Nucleus accumbens (tissue), 56 donors: ENCODE measurements at places on chromosomes 6 and 20.

GRCh38 chr6:88629838-88630494 is 333.5 kb downstream of the RNGTT start:
- no peak for DNase-seq

DNA sequence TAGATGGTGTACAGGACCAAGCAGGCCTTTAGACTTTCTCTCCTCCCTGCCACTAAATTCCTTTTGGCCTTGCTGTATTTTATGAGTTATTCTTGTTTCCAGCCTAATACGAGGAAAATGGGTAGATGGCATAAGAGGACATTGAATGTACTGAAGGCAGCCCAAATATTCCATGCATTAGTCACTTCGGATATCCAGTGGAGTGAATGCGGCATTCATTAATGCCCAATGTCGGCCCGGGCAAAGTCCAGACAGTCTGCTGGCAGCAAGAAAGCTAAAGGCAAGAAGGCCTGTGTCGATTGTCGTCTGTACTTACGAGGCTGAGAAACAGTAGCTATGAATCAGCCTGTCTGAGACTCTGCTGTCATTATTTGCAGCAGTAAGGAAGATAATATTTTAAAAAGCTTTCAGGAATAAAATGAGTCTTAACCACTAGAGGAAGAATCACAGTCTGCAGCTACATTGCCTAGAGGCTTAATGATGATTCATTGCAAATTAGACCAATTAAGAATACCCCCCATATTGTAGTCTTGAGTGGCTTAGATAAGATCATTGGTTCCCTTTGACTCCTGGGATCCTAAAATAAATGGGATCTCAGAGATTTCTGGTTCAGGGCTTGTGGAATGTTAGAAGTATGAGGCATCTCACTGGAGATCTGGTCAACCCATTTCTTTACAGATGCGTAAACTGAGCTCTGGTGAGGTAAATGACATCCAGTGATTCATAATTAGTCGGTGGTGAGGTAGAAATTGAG is 534.1 kb upstream of the JAG1 start:
- DNase-seq, result no peak

- DNase-seq, result no peak
These were observed 38.0 kb upstream of the VGLL2 start for GRCh38 chr6:117227245-117227962.

DNA sequence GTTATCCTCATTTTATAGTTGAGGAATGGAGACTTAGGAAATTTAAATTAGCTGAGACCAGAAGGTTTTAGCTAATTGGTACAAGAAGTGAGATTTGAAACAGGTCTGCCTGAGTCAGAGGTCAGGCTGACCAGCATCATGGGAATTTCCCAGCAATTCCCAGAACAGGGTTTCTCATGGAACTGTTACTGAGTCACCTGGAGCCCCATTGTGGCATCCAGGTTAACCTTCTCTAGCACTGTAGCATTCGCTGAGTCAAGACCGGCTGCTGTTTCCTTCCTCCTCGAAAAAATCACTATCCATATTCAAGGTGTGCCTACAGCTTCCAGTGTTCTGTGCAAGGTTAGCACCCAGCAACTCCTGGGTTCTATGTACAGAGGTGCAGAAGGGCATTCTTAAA is 238.0 kb upstream of the MAN1A1 start:
- no peak for DNase-seq

- no peak for DNase-seq
These were observed 479.1 kb upstream of the GJE1 start for GRCh38 chr6:141653590-141653989.

DNA sequence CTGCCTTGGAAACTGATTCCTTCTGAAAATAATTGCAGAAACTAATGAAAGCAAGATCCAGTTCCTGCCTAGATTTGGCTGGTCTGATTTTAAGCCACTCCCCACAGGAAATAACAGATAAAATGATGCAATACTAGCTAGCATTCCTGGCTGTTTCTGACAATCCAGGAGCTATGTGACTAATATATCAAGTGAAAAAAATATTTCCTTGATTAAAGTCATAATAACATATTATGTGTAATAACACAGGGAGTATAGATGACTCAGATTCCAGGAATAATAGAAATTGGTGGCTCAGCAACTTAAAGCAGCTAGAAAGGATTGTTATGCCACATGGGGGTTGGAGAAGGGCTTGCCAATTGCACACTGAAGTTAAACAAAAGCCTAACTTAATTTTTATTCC is 182.7 kb upstream of the SALL4 start:
- no peak for DNase-seq

- DNase-seq, result no peak
These were observed 421.4 kb upstream of the NRSN1 start for GRCh38 chr6:23704479-23705052.

DNA sequence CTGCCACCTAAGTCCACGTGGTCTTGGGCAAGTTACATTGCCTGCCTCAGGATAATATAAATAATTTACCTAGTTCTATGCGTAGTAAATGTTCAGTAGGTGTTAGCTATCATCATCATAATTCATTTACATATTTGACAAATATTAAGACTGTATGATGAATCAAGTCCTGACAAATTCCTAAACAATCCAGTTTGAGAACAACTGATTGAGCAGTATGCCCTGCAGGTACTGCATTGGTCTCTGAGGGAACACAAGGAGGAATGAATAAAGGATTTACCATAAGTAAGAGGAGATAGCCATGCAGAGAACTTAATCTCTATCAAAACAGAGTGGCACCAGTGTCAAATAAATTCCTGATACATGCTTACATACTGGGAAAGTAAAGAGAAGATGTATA is 70.4 kb downstream of the SAMD5 start:
- no peak for DNase-seq

DNA sequence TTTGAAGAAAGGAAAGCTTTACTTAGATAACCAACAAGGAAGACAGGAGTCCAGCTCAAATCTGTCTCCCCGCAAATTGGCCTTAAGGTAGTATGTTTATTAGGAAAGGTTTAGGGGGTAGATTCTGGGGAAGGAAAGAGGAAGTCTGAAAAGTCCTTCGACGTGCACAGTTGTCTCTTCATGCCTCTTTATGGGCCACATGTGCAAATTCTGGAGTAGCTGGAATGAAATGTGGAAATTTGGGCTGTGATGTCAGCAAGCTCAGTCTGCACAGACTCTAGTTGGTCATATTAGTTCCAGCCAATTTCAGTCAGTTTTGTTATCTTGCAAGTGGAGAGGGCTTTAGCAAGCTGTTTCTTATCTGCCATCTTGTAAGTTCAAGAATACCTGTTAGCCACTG is 50.1 kb downstream of the NUP153 start:
- no peak for DNase-seq

- DNase-seq, result no peak
These were observed 55.3 kb upstream of the DDR1 start for GRCh38 chr6:30829033-30829432.

DNA sequence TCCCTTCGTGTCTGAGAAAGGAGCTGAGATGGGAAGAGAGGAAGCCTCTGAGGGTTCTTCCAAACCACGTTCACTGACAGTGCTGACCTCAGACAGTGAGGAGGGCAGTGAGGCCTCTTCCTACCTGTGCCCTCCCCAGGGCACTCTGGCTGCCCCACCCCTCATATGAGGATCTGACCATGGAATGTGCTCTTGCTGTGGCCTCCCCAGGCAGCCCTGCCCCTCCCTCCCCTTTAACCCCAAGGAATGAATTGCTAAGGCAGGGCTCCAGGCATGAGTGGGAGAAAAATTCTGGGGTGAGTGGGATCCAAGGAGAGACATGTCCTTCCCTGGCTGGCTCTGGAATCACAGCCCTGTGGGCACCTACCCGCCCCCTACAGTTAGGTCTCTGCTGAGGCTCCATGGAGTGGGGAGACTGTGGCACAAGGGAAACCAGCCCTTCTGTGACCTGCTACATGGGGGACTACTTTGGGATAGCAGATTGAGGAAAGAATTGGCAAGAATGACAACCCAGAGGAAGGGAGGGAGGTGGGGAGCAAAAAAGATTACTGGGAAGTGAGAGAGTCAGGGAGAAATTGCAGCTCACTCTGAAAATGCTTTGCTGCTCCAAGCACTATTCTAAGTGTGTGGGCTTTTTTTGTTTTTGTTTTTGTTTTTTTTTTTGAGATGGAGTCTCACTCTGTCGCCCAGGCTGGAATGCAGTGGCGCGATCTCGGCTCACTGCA is 29.4 kb downstream of the TNXB start:
- DNase-seq, result no peak

DNA sequence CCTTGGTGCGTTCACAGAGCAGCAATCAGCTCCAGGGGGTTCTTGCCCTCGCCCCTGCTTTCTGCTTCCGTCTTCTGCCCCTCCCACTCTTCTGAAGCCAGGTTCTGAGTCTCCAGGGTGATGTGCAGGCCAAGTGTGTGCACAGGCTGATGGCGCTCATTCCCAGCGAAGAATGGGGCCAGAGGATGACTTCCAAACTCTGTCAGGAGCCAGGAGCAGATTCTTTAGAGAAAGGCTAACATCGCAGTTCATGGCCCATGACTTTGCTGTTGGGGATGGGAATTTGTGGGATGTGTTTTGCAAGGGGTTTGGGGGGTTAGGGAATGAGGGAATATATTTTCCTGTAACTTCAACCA is 56.1 kb upstream of the CCN6 start:
- DNase-seq, result no peak

- DNase-seq, result peak; percentile 48
These were observed 15.0 kb downstream of the ZNF217 start for GRCh38 chr20:53578492-53579222.

DNA sequence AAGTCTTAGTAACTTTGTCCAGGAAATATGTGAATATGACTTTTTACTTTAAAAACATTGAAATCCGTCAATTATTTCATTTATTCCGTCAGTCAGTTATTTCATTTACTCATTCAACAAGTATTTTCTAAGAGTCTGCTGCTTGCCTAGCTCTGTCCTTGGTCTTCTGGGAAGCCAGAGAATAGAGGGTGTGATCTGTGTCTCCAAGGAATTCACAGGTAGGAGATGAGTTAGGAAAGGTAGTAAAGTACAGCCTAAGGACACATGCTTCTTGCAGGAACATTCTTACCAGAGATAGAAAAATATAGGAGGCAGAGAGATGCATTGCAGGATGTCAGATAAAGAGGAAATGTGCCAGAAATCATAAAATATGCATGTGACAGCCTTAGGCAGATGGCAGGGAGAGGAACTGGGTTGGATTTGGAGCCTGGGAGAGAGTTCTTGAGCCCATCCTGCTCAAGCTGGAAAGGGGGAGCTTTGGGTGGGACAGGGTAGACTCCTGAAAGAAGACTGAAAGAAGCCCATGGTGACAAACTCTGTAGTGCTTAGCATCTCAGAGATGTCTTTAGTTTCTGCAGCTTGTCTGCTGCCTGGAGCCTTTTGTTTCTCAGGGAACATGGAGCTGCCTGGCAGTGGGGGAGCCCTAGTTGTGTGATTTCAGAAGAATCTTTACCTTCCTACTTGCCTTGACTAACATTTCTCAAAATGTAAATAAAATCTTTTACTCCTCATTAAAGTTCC is 3.5 kb downstream of the SH3BGRL2 start:
- no peak for DNase-seq

DNA sequence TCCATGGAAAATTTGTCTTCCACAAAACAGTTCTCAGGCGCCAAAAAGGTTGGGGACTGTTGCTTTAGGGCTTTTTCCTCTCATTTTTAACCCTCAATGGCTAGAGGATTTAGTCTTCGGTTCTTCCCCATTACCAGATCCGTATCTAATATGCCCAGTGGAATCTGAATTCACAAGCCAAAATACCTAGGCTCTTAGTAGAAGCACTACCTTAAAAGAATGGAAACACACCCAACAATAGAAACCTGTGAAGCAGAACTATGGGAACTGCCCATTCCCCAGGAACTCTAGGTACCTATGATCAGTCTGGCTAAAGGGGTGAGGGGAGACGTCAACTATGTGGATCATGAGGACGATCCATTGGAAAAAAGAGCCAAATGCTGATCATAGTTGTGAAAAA is 3.1 kb downstream of the TREML4 start:
- DNase-seq, result no peak

DNA sequence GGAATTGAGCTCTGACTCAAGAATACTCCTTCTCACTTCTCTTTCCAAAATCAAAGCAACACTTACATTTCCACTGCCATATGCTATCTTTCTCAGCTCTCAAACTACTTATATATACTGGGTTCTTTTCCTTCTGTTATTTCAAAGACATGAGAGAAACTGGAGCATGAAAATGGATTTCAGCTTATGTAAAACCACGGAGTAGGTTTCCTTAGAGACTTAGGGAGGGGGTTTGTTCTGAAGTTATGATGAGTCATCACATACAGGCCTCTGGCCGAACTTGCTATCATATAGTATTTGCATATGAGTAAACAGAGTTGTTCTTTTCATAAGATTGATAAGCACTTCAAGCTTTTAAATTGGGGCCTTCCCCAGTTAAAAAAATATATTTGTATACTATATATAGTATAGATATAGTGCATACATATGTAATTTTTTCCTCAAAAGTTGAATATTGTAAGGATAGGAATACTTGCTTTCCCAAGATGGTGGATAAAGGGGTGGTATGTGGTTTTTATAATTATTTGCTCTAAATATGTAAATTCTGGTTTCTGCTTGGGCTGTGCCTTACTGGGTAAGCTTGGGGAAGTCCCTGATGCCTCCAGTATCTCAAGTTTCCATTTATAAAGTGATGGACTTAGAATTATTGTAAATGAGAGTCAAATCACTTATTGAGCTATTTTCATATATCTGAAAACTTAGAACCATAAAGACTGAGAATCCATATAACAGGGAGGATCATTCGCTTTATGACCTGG is 273.9 kb downstream of the RFPL4B start:
- no peak for DNase-seq

- DNase-seq, result no peak
These were observed 528.6 kb downstream of the PRKN start for GRCh38 chr6:162198925-162199324.

DNA sequence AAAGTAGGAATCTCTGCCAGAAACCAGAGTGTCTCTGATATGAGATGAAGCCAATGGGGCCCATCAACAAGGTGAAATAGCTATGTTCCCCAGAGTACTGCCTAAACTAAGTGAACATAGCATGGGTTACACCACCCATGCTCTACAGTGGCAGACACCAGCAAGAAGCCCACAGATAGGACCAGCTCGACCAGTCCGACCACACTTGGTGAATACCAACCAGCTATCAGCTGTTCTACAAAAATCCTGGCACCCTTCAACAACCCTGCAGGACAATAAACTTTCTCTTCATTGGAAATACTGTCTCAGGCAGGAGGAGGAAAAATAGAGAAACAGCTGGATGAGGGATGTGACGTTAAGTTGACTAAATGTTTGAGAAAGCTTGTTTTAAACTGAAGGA is 311.4 kb downstream of the EPM2A start:
- no peak for DNase-seq

GRCh38 chr6:134948691-134949090 is 1.2 kb downstream of the ALDH8A1 start:
- DNase-seq, result no peak

GRCh38 chr6:41678511-41679084 is 40.3 kb downstream of the MDFI start:
- no peak for DNase-seq

GRCh38 chr6:125944434-125944816 is 12.1 kb upstream of the HINT3 start:
- no peak for DNase-seq

DNA sequence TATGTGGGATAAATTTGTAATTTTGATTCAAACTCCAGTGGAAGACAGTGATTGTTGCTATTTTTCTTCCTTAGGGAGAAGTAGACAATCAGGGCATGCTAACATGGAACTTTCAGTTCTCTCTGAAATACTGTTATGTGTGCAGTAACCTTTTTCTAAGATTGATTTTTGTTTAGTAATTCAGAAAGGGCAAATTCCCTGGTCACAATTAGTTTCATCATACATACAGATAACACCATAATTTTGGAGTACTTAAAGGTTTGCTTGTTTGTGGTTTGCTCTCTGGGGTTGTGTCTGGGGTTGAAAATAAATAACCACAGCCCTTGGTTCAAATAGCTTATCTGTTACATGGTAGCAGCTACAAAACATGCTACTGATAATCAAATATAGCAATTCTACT is 34.4 kb downstream of the ADGRG6 start:
- DNase-seq, result no peak
